Nucleus accumbens (tissue), 56 donors: ENCODE measurements at places on chromosomes 7 and 10.

GRCh38 chr10:46000538-46000937 lies 28.2 kb downstream of the TIMM23 start:
- no peak for DNase-seq

GRCh38 chr10:97002670-97003069 lies 170.6 kb downstream of the LCOR start:
- no peak for DNase-seq

DNA sequence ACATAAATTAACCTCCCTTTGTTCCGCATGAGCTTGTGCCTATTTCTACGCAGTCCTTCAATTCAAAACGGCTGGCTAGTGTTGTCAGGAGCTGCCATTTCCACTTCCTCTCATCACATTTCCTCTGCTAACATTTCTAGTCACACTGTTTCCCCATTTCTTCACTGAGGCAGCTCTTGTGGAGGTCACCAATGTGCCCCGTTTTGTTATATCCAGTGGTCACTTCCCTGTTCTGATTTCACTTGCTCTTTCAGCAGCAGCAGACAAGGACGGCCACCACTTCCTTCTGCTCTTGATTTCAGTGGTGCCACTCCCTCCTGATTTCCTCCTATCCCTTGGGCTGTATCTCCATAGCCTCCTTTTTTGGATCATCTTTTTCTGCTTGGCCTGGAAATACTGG lies 64.8 kb upstream of the SEC61G start:
- DNase-seq: no peak

GRCh38 chr7:21771266-21771665 lies 174.4 kb downstream of the CDCA7L start:
- DNase-seq: no peak

GRCh38 chr7:18756378-18757050 lies 261.0 kb downstream of the HDAC9 start:
- no peak for DNase-seq

- no peak for DNase-seq
Measured at GRCh38 chr10:23354630-23355279, 10.2 kb upstream of the C10orf67 start.
